ENCODE measurements at places on chromosomes 1 and 21. TPM values are rescaled to one million over a fixed set of nuclear protein-coding genes. Genes with fewer than 3 reads are reported as not detected.

DNA sequence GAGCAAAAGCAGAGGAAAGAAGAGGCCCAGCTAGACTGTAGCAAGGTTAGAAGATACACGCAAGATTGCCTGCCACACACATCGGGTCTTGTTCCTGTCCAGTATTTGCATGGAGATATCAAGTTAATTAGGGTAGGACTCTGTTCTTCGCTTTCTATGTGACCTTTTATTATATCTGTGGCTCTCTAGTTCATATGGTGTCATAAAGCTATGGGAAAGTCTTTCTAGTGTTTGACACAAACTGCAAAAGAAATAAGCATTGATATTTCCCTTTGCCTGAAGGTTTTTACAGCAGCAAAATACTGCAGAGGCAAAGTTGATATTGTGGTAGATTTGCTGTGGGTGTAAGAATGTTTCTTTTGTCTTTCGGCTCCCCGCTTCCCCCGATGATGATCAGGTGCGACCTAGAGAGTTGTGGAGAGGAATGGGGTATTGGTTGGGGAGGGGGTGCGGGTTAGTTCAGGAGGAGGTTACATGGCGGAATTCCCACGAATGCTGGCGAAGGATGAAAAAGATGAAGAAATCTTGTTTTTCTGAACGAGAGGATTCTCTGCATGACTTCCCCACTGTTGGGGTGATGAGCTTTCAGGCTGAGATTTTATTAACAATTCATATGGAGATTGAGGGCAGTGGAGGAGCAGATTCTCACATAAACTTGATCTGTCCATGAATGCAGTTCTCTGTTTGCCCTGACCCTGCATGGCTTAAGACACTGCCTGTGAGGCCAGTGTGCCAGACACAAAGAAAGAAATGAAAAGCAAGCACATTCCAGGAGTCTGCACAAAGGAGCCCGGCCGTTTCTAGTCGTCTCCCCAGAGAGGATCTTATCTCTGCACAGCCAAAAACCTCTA lies 550.2 kb downstream of the USP25 start:
- peak; percentile 72 for DNase-seq

DNA sequence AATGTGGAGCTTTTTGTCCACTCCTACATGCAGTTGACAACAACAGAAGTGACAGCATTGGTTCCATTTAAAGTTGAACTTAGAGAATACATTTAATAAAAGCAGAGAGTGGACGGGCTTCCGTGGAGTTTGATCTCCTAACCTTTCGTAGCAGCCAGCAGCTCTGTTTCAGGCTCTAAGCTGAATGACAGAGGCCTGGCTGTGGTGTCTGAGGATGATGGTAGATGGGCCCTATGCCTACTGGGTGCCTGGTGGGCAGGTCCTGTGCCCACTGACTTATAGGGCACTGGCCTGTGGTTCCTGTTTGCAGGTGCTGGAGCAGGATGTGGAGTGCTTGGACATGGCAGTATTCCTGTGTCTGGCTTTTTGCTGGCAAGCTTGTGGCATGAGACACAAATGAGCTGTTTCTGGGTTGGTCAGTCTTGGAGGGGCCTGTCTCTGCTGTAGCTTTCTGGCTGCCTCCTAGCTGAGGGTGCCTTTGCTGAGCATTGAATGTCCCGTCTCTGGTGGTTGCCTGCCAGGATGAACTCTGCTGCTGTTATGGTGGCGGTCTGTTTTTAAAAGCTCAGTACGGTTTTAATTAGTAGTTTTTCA lies 54.6 kb downstream of the PRDM2 start:
- no peak for DNase-seq

- no peak for DNase-seq
These were observed 76.2 kb upstream of the KIAA1614 start for GRCh38 chr1:180836449-180836848.

GRCh38 chr1:92980732-92981647 lies 19.7 kb upstream of the DIPK1A start:
- DNase-seq = no peak

DNA sequence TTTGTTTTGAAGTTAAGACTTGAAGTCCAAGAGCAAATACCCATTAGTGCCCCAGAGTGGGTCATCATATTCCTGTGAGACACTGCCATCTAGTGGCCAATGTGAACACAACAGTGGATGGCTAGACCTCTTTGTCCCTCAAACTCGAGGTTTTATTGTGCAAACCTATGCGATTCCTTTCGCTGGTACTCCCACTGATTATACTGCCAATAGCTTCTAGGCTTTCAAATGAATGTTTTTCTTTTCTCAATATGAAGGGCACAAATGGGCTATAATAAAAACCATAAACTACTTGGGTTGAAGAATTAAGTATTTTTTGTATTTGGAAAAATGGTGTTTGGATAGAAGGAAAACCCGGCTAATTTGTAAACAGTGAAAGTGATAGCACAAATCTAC lies 100.4 kb upstream of the ZNF281 start:
- peak; percentile 92 for DNase-seq

Gene THEM5
- not detected for total RNA-seq

Gene SLAMF8
- total RNA-seq = 0.92 TPM

Gene KCNJ15
- total RNA-seq = 2.1 TPM

GRCh38 chr21:42862774-42863503 lies 16.4 kb downstream of the WDR4 start:
- no peak for DNase-seq

DNA sequence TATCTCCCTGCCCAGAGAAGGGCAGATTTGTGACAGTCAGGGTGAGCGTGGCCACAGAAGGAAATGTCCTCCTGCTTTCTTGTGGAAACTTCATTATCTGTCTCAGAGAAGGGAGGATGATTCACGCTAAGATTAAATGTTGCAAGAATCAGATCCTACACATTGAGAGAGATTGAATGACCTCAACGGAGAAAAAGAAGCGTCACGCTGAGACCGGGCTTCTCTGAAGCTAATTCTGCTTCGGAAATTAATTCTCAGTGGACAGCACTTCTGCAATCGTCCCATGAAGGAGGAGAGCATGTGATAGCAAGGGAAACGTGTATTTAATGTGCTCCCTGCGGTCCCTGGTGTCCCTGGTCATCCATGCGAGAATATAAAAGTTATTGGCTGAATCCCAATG lies 19.8 kb upstream of the C1orf21 start:
- DNase-seq = no peak

Gene BTF3L4
- 64.8 TPM for total RNA-seq

Gene OR6N1
- total RNA-seq = not detected

DNA sequence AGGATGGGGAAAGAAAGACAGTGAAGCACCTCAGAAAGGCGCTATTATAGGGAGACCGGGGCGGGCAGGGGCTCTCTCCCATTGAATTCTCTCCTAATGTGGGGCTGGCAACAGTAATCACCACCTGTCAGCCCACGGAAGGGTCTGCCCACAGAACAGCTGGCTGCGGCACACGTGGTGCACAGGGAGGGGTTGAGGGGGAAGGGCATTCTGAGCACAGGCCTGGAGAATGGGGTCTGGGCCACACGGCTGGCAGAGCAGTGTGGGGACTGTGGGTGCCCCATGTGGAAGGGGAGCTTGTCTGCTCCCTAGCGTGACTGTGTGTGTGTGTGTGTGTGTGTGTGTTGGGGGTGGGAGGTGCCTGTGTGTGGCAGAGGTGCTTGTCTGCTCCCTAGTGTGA lies 4.1 kb downstream of the OLFML3 start:
- DNase-seq = peak; percentile 88

- no peak for DNase-seq
These were observed 17.2 kb downstream of the ROR1 start for GRCh38 chr1:63790989-63791388.
